Dorsolateral prefrontal cortex (tissue), 122 donors: ENCODE measurements at places on chromosomes 1 and 21. TPM values are rescaled to one million over a fixed set of nuclear protein-coding genes. Genes with fewer than 3 reads are reported as not detected.

DIPK1A gene
- 53.5 TPM for total RNA-seq

DNA sequence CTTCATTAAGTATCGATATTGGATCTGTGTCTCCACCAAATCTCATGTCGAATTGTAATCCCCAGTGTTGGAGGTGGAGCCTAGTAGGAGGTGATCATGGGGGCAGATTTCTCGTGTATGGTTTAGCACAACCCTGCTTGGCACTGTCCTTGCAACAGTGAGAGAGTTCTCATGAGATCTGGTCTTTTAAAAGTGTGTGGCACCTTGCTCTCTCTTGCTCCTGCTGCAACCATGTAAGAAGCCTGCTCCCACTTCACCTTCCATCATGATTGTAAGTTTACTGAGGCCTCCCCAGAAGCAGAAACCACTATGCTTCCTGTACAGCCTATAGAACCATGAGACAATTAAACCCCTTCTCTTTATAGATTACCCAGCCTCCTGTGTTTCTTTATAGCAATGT is 424.4 kb downstream of the NPHP4 start:
- no peak for DNase-seq

DNA sequence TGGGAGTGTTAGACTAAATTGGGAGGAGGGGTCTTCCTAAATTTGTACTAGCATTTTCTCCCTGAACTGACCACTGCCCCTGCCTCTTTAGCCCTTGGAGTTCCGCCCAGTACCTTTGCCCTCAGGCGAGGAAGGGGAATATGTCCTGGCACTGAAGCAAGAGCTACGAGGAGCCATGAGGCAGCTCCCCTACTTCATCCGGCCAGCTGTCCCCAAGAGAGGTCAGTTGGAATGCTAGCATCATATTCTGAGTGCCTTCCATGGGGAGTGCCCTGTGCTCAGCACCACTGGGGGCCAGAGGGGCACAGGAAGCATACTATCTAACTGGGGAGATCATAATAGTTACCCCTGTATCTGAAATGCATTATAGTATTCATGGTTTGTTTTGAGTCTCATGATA is 10.7 kb downstream of the POLR3GL start:
- DNase-seq = no peak

DNA sequence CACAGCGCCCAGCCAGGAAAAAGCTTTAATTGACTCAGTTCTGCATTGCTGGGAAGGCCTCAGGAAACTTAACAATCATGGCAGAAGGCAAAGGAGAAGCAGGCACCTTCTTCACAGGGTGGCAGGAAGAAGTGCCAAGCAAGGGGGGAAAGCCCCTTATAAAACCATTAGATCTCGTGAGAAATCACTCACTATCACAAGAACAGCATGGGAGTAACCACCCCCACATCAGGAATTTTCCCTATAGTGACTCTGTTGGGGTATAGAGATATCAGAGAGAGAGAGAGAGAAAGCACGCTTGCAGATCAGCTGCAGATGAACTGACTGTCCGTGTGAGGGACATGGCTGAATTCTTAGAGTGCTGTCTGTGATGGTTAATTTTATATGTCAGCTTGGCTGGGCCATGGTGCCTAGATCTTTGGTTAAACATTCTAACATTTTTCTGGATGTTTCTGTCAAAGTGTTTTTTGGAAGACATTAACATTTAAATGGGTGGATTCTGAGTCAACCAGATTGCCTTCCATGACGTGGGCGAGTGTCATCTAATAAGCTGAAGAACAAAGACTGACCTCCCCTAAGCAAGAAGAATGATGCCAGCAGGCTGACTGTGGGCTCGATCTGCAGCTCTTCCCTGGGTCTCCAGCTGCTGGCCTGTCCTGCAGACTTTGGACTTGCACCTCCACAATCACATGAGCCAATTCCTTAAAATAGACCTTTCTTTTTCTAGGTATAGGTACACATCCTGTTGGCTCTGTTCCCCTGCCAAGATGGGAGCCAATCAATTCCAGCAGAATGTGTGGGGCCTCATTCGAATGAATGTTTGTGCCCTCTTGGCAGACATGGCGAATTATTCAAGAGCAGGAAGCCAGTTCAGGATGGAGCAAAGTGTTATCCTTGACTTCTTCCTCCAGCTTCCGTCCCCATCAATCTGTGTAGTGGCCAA is 21.4 kb upstream of the CPT2 start:
- no peak for DNase-seq

DNA sequence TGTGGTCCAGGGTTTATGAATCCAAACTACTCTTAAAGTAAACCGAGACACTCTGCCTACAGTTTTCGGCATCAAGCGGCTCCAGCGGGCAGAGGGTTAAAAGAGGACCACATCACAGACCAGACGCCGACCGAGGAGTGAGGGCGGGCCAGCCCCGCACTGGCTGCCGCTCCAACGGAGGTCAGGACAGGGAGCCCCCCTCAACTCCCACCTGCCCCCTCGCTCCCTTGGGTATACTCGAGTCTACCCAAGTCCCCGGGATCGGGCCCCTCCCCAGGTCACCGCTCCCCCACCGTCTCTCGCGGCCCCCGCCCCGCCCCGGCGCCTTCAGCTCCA is 312 bp downstream of the ARNT start:
- peak; percentile 49 for DNase-seq

GRCh38 chr21:29271927-29272333 is 26.8 kb upstream of the BACH1 start:
- DNase-seq = no peak

- no peak for DNase-seq
These were observed 407.8 kb downstream of the DUSP10 start for GRCh38 chr1:221334062-221334461.

SAMSN1 gene
- 5.2 TPM for total RNA-seq

GRCh38 chr1:173917635-173918493 is 737 bp upstream of the SERPINC1 start:
- no peak for DNase-seq

GRCh38 chr21:23152130-23152529 is 2153.9 kb downstream of the NCAM2 start:
- no peak for DNase-seq

CCDC27 gene
- total RNA-seq = not detected

DNA sequence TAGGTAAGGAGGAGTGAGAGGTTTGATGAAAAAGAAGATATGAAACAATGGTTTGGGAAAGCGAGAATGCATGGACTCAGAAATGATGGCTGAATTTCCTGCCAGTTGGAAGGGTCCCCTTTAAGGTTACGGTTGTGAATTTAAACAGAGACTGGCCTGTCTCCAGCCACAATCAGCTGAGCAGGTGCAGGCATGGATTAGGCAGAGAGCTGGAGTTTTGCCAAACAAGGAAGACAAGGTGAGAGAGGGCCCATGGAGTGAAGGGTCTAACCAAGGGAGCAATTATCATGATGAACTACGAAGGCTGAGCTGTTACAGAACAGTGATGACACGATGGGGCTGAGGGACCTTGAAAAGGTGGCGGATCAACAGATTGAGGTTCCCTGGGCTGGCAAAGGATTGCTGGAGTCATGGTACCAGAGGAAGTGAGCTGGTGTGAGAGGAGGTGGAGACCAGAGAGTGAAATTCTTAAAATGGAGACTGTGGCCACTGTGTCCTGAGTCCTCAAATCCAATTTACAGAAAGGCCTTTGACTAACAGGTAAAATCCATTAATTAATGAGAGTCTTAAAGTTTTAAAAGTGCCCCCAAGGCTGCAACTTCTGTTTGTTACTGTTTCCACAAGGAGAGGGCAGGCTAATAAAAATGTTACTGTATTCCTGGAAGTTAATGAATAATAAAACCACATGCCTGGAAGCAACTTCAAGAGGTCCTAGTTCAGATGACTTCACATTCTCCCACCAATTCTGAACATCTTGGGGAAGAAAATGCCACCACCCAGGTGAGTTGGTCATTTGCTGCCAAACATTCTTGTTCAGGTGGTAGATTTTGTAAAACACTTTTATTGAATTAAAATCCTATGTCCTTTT is 41.5 kb downstream of the LHX9 start:
- DNase-seq = no peak

DNA sequence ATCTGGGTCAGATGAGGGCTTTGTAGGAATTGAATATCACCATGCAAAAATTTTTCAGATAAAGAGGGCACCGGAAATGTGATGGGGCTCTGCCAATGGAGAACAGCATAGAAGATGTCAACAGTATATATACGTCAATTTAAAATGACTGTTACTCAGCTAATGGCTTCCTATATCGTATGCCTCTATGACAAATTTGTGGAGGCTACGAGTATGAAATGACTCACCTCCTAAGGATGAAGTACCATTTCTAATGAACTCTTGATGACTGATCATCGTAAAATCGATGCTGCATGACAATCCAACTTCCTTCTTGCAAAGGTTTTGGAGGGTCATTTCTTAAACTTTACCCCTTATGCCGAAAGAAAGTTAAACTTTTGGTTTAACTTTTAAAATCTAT is 450.3 kb upstream of the ZP4 start:
- DNase-seq = no peak

CFAP45 gene
- total RNA-seq = 1.0 TPM

DNA sequence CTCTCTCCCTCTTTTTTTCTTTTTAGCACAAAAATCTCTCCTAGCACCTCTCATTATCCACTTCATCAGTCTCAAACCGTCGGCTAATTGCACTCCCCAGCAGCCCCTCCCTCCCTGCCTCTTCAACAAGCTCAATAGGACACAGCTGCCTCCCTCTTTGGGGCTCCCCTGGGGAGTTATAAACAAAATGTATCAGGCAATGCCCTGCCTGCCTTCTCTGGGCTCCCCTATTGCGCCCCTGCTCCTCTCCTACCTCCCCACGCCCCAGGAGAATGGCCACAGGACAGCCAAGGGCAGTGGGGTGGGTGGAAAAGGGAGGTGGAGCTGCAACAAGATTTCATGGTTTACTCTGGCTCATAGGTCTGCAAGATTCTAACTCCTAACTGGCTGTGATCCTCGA is 147.1 kb upstream of the GRIK3 start:
- DNase-seq = no peak

DNA sequence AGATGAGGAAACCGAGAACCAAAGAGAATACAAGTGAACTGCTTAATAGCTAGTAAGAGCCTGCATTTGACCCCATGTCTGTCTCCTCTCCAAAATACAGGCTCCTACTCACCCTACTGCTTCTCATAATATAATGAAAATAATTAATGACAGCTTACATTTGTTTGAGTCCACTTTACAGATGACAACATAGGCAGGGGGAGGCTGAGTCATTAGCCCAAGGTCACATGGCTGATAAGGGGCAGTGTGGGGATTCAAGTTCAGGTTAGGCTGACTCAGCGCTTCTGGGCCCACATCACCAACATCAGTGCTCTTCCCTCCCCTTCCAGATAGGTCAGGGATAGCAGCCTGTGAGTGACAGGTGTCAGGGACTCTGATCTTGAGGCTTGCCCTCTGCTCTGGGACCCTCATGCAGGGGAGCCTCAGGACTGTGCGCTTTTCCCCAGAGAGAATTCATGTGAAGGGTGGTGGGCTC is 16.2 kb downstream of the AZIN2 start:
- DNase-seq = no peak

DNA sequence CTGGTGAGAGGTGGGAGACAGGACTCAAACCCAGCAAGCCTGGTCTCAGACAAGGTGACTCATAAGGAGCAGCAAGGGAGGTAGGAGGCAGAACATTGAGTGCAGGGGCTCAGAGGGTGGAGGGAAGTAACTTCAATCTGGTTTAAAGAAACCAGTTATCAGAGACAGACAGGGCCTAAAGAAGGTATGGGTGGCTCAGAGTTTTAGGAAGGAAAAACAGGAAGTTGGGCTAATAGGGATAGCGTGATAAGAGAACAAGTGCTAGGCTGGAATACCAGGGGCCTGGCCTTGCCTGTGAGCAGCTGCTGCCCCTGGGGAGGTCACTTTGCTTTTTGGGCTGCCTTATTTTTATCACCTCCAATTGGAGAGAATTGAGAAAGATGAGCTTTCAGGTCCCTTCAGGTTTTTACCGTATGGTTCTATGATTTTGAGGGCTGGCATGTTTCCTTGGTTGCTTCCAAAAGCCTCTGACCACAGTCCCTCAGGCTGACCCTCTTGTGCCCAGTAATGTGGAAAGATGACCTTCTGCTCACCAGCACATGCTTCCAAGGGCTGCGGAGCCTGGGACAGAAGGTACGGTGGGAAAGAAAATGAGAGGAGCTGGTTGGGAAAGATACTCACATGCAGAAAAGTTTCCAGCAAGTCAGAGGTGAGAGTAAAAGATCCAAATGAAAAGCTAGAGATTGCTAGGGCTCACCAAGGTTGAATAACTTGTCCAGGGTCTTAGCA is 77.0 kb downstream of the DDR2 start:
- DNase-seq = no peak

DNA sequence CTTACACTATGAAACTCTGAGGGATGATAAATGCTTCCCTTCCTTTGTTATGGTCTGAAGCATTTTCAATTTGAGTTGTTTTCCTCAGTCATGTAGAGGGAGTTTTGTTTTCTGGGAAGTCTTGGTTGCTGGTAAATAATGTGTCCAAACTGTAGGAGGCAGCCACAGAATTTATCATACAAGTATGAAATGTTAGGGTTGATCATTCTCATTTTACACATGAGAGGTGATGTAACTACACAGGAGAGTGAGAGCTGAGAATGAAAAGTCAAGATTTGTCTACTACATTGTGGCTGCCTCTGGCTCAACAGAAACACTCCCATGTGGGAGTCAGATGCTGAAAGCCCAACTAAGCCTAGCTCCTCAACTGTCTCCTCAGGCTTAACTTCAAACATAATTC is 182.5 kb upstream of the SGIP1 start:
- no peak for DNase-seq

GRCh38 chr1:191579019-191579418 is 579.2 kb upstream of the RGS18 start:
- no peak for DNase-seq

DNA sequence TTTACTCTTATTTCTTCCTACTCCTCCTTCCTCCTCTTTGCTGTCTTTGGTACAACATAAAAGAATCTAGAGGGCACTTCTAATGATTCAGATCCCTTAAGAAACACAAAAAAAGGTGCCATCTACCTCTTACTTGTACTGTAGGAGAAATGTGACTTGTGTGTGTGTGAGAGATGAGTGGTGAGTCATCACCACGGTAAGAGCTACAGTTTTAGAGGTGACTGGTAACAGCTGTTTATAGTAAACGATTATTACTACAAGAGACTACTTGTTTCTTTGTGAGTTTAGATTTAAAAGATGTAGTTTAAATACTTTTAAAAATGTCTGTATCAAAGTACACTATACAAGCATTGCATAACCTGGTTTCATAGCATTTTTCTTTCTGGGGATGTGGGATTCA is 40.4 kb downstream of the SLC35D1 start:
- DNase-seq = no peak

DNA sequence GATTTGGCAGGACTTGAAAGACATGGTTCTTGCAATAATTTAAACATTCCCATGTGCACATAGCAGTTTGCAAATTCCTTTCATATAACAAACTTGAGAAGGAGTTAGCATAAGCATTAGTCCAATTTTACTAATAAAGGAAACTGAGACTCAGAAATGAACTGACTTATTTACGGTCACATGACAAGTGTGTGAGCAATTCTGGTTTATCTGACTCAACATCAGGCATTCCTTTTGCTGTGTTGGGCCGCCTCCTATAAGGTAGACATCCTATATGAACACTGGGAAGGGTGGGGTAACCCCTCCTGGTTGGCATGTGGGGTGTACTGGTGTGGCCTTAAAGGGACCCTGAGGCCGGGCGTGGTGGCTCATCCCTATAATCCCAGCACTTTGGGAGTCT is 8.5 kb upstream of the CPT2 start:
- no peak for DNase-seq
